RWPE2 (cell line): ENCODE measurements at places on chromosomes 12 and 14.

DNA sequence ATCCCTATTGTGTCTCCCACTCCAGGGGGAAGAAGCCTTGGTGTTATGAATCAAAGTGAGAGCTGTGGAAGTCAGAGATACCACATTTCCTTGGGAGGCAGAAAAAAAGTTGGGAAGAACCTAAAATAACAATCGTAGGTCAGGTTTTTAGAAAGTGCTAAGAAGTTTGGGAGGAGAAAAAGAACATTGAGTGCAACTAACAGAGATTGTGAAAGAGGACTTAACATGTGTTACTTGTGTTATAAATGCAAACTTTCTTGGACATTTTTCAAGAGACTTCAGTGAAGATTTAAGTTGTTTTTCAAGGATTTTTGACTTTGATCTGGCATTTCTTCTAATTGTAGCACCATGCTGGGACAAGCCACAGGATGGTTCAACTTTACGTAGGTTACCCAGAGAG lies 7.8 kb upstream of the ERP27 start:
- no peak for DNase-seq

DNA sequence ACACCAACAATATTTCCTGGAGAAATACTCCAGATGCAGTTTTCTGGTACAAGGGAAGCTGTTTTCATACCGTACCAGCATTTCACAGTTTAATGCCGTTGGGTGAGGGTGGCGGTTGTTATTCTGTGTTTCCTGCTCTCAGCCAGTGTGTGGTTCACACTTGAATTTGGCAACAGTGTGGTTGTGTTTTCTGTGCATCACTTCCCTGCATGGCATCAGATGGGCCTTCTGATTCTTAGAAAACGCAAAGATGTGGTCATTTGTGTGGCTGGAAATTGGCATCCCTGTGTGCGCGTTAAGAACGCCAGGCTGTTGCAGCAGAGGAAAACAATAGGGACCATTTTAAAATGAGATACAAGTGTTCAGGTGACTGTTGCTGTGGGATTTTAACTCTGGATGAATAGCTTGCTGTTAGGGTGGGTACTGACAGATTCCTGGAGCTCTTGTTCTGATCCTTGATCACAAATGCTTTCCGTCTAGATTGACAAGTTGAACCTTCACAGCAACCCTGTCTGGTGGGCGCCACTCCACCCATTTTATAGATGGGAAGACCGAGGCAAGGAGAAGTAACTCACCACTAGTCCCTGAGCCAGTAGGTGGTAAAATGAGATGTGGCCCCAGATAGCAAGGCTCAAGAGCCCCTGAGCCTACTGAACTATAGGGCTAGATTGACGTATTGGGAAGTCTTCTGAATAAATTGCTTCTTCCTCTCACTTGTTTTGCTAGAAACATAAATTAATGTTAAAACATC lies 231.2 kb downstream of the CHST11 start:
- DNase-seq: no peak

DNA sequence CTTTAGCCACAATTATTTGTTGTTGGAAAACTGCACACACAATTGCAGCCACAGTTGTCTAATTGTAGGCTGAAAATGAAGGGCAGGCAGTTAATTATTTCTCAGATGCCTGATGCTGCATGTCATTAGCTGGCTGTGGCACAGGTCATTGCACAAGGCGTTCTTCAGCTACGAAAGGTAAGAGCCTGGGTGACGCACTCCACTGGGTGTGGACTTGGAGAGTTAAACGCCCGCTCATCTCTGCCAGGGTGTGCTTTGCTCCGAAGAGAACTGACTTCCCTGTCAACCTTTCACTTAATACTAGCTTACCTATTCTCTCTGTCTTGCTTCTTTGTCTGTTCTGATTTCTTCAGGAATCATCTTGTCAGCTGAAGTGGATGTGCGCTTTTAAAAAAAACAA lies 91.4 kb upstream of the CPM start:
- DNase-seq: peak; percentile 93

GRCh38 chr14:76975051-76975450 lies 53.5 kb downstream of the IRF2BPL start:
- DNase-seq: no peak

GRCh38 chr12:1517734-1518525 lies 76.5 kb downstream of the FBXL14 start:
- DNase-seq: peak; percentile 31

GRCh38 chr12:18135509-18135908 lies 45.5 kb upstream of the RERGL start:
- no peak for DNase-seq

DNA sequence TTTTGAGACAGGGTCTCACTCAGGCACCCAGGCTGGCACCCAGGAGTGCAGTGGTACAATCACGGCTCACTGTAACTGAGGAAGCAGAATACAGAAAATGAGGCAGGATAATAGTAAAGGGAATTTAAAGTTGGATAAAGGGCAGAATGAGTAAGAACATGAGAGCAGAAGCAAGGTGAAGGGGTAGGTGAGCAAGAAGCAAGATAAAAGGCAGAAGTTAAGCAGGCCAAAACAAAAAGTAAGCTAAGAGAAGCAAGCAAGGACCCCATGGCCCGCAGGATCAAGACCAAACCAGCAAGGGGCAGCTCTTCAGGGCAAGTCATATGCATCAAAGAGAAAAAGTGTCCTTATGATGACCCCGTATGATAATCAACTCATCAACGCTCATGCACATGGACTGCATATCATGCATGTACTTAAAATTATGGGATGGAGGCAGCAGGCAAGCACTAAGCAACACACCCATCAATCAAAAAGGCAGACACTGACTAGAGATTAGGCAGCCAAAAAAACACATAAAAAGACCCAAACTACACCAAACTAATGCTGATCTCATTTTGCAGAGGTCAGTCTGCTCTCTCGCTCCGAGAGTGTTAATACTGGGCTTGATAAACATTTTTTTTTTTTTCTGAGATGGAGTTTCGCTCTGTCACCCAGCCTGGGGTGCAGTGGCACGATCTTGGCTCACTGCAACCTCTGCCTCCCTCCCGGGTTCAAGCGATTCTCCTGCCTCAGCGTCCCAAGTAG lies 11.6 kb downstream of the TIMELESS start:
- DNase-seq: no peak

GRCh38 chr12:77062846-77063461 lies 2.4 kb downstream of the E2F7 start:
- no peak for DNase-seq

- no peak for DNase-seq
Measured at GRCh38 chr12:26580619-26581018, 252.4 kb downstream of the ITPR2 start.

DNA sequence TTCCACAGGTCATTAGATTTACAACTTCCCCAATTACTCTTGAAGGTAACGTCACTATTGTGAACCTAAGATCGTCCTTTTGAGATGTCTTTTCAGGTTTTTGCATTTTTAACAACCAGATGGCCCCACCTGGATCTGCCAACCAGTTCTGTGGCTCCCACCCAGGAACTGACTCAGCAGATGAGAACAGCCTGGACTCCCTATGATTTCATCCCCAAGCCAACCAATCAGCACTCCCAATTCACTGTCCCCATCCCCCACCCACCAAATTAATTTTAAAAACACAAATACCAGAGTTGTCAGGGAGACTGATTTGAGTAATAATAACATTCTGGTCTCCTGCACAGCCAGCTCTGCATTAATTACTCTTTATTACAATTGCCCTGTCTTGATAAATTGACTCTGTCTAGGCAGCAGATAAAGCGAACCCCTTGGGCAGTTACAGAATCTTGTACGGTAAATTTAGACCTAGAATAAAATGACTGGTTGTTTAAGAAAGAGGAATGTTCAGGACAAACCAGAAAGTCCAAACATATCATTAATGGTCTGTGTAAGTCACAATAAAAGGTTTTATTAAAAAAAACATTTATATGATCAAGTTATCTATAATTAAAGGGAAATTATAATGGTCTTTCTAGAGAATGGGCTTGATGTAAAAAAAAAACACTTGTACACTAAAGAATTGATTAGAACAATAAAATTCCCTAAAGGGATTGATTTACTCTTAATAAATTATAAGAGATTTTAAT lies 55.8 kb downstream of the COX16 start:
- DNase-seq: no peak

GRCh38 chr14:90985601-90986242 lies 74.7 kb downstream of the RPS6KA5 start:
- DNase-seq: no peak

- no peak for DNase-seq
Measured at GRCh38 chr12:132675757-132676432, 11.2 kb downstream of the POLE start.

DNA sequence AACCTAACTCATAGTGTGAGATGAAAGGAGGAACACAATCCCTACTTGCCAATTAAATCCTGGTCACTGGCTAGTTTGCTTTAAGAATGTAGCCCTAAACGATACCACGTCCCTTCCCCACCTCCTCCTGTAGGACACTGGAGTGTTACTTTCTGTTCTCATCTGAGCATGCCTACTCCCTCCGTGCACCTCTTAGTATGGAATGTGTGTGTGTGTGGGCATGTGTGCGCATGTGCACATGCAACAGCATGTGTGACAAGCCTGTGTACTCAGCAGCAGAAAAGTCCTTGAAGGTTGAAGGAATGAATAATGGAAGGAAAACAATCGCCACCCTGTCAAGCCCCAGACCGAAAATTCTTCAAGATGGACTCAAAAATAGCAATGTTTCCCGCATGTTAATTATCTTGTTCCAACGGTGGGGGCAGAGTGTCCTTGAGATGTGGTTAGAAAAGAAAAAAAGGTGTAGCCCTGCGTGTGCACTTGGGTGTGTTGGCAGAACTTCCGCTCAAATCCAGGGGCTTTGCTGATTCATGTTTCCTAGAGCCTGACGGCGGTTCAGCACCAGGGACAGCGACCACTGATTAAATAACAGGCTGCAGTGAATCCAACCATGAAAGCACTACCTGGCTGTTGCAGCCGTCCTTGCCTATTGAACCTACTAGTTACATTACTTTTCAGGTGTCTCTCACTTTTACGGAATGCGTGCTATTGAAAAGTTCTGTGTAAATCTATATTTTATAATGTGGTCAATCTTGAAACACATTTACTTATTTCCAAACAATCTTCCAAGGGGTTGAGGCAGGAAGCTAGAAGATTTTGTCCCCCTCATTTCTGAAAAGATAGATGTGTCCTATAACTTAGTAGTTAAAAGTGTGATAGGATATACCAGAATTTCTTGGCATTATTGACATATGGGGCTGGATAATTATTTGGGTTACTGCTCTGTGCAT lies 79.8 kb downstream of the SRRM4 start:
- peak; percentile 17 for DNase-seq

DNA sequence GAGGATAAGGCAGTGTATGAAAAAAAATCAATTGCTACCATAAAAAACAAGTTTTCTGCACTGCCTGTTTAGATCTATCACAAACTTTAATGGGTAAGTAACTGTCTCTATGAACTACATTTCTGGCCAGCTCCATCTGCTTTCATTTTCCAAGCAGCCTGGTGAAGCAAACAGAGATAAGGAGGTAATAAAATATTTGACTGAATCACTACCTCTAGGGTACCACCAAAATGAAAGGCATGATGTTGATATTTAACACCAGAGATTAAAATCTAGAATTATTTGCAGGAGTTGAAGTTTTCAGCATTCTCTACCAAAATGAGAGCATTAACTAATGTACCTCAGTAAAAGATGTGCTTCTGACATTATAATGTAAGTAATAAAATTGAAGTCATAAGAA lies 863.5 kb upstream of the MGAT4C start:
- no peak for DNase-seq

GRCh38 chr14:105023791-105024480 lies 3.1 kb upstream of the CDCA4 start:
- DNase-seq: no peak

- DNase-seq: no peak
Measured at GRCh38 chr12:18419311-18419710, 158.0 kb downstream of the PIK3C2G start.

DNA sequence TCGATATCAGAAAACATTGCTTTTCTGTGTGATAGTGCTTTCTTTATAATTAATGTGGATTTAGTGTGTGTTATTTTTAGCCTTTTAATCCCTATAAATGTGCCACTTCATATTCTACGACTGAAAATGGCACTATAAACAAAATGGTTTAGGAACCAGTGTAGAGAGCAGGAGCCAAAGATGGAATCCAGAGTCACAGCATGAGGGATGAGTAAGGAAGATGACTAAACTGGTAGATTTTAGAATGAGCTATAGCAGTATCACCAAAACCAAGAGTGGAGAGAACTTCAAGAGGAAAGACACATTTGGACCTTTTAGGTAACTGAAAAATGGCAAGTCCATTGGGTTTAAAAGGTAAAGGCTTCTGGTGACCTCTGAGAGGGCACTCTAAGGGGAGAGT lies 887.2 kb downstream of the NRXN3 start:
- no peak for DNase-seq

- no peak for DNase-seq
Measured at GRCh38 chr14:54050759-54051158, 94.1 kb upstream of the BMP4 start.

GRCh38 chr14:20791187-20791586 lies 10.1 kb downstream of the RNASE6 start:
- DNase-seq: no peak

- no peak for DNase-seq
Measured at GRCh38 chr14:76917745-76918255, 91.6 kb downstream of the LRRC74A start.

GRCh38 chr14:61544448-61545330 lies 150.6 kb upstream of the HIF1A start:
- DNase-seq: no peak

GRCh38 chr12:47718531-47718930 lies 6.8 kb downstream of the ENDOU start:
- no peak for DNase-seq

DNA sequence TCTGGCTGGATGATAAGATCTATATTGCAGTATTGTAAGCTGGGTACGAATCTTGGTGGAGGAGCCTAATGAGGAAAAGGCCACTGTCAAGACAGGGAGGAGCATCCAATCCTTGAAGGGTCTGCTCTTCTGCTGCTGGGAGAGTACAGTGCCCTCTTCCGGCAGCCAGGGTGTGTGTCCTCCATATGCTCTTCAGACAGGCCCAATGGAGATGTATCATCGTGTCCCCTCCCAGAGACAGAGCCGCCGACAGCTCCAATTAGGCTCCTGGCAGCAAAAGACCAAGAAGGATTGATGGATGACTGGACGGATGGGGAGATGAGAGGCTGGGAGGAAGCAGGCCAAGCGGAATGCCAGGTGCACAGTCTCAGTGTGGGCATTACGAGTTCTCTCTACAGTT lies 51.6 kb upstream of the PIWIL1 start:
- no peak for DNase-seq
